Nucleus accumbens (tissue), 56 donors: ENCODE measurements at places on chromosomes 1 and 21.

GRCh38 chr1:207003210-207003609, 29.3 kb downstream of the C1orf116 start:
- no peak for DNase-seq

GRCh38 chr1:26706315-26706714, 10.5 kb downstream of the ARID1A start:
- no peak for DNase-seq

GRCh38 chr21:42679319-42680057, 26.1 kb downstream of the PDE9A start:
- no peak for DNase-seq

GRCh38 chr1:25773441-25774125, 26.4 kb upstream of the SELENON start:
- no peak for DNase-seq

GRCh38 chr21:28112511-28112910, 880.2 kb downstream of the LTN1 start:
- no peak for DNase-seq

DNA sequence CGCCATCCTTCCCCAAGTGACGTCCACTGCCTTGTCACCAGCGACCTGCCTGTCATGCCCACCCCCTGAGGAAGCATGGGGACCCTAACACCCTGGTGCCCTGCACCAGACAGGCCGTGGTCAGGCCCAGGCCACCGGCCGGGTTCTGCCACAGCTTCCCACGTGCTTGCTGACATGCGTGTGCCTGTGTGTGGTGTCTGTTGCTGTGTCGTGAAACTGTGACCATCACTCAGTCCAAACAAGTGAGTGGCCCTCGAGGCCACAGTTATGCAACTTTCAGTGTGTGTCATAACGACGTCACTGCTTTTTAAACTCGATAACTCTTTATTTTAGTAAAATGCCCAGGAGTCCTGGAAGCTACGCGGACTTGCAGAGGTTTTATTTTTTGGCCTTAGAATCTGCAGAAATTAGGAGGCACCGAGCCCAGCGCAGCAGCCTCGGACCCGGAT, 8.5 kb upstream of the CTRC start:
- no peak for DNase-seq

- no peak for DNase-seq
Measured at GRCh38 chr1:65292861-65293593, 16.3 kb upstream of the DNAJC6 start.

DNA sequence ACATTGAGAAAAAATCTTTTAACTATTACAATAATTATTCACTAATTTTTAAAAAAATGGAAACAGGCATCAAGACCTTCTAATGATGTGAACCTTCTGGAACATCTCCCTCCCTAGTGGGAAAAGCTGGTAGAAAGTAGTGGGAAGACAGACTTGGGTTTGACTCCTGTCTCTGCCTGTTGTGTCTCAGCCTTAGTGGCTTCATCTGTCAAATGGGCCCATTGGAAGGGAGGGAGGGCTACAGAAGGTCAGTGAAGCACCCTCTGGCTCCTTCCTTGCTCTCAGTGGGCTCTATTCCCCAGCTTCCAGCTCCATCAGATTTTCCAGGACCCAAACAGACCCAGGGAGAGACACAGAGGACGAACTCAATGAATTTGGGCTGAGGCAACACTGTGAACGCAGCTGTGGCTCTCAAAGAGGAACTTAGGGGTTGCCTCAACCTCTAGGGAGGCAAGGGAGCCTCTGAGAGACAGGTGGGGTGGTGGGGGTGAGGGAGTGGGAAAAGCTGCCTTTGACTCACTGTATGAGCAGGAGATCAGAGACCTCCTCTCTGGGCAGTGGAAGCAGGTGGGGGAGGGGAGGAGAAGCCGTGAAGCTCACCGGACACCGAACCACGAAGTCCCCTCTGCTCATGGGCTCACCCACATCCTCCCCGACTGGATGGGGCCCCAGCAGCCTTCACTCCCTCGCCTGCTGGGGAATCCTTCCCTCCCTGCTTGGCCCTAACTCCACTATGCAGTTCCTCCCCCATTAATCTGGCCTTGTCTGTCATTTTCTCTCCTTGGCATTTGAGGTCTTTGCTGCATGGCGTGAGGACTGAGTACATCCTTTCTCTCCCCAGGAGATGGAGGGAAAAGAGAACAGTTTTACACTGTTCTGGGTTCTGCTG, 4.5 kb downstream of the CNR2 start:
- DNase-seq: no peak

- DNase-seq: no peak
Measured at GRCh38 chr1:182622901-182623528, 18.8 kb upstream of the RGS16 start.

GRCh38 chr1:161427733-161428516, 60.2 kb upstream of the CFAP126 start:
- no peak for DNase-seq

DNA sequence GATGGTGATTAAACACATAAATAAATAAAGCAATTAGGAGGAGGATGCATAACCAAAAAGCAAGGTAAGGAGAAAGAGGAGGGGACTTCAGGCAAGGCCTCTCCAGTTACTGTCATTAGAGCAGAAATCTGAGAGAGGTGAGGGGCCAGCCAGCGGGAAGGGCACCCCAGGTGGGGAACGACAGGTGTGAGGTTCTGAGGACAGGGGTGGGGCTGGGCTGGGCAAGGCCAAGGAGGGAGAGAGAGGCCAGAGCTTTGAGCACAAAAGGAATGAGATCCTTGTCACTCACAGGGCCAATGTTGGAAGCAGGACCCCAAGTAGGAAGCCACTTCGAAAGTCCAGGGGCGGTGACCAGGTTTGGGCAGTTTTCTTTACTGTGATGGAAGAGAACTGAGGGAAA, 182.2 kb upstream of the RAB4A start:
- DNase-seq: no peak

GRCh38 chr1:36440044-36440443, 10.2 kb downstream of the OSCP1 start:
- no peak for DNase-seq

DNA sequence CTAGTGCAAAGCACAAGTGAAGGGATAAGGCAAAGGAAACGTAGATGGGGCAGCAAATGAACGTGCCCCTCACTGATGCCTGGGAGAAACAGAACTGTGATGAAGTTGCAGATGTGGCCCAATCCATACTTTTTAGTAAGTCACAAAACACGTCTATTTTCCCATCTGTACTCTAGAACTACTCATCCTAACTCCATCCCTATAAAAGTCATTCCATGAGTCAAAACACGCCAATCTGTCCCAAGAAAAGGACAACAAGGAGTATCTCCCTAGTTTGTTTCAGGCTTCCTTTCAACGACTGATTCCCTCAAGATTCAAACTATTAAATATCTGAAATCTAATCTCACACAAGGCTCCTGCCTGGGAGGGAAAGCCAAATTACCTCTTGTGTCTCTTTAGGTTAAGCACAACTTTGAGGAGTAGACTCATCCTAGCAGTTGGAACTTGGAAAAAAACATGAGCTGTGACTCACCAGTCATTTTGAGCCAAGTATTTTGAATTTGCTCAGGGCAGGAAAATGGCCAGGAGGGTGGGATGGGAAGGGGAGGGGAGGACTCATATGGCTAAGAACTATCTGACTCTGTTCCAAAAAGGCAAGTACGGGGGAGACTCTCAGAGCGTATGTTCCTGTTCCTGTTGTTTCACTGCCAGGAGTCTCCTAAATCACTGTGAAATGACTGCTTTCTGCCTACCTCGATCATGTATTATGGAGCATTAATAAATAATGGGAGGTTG, 214.5 kb upstream of the CAMK1G start:
- no peak for DNase-seq

DNA sequence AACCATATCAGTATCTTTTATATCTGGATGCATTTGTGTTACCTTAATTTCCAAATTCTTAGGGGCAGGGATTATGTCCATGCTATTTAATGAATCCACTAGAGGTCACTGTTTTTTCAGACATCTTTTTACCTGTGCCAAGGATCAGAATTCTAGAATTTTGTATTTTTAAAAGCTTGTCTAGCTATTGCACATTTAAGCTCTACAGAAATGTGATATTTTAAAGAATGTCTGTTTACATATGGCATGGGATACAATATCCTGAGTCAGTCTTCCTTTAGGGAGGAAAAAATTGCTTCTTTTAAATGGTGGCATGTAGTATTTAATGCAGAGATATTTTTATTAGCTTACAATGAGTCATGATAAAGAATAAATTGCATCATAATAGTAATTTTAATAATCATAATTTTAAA, 11.3 kb downstream of the RPAP2 start:
- no peak for DNase-seq

DNA sequence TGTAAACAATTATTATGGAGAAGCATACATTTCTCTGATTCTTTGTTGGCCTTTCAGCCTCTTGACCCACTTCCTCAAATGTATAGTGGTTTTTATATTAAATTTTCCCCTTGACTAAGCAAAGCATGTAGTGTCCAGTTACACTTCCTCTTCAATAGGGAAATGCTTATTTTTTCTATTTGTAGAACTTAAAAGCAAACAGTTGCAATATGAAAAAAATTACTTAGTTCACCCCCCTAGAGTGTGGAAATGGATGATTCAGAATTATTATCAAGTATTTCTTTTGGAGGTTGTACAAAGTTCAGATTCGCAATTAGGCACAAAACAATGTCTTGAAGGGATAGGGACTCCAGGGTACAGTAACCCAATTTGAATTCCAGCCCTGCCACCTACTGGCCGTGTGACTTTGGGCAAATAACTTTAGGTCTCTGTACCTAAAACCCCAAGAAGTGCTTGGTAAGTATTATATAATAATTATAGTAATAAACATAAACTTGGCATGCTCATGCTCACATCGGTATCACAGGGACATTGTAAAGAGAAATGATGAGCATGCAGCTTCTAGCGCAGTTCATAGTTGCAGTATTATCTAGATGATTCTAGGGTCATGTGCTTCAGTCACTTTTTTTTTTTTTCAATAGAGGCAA, 28.6 kb upstream of the IFNGR2 start:
- peak; percentile 43 for DNase-seq
